ENCODE measurements at places on chromosomes 2 and 18.
A peak's percentile ranks its signal among the peaks of the same experiment; 100 is the strongest.

DNA sequence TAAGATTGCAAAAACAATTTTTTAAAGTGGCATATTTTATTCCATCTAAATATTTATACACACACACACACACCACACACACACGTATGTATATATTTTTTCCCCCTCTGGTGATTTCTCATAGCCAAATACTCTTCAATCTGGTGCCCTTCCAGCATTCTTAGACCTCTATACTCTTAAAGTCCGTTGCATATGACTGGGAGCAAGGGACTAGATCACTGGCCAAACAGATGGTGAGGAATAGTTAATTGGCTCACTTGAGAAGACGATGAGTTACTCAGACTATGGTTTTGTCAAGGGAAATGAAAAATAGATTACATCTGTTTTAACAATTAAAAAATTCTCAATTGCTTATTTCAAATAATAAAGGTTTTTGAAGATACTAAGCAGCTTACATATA is 512.5 kb upstream of the LRRTM4 start:
- DNase-seq: no peak

DNA sequence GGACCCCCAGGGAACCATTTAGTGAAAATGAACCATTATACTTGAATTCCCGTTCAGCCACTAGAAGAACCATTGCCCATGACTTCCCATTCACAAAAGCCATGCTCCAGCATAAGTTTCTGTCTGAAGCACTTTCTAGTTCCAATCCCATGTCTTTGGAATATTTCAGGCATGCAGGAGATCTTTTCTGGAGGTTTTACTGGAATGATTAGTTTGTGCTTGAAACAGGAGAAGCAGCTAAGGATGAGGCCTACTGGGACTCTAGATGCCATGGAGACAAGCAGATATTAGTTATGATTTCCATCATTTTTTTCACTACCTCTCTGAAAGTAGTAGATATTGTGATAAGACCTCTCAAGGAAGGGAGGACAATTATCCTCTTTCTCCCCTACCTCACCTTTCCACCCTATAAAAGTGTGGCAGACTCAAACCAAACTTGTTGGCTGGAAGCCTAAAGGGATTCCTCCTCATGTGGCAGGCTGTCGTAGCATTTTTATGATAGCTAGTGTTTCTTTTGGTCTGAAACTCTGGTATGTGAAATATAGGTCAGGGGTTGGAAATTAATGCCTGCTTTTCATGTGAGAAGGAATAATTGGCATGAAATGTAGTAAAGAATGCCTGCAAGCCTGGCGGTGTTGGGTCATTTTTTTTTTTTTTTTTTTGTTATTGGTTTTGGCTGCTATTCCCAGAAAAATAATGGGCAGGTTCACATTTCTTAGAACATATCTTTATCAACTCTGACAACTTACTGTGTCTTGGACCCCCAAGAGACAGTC is 29.3 kb upstream of the MMADHC start:
- DNase-seq: peak; percentile 92

- DNase-seq: peak; percentile 73
Observed at GRCh38 chr2:137838255-137839092, 125.8 kb upstream of the HNMT start.

GRCh38 chr18:65235966-65236624 is 514.7 kb upstream of the CDH7 start:
- peak; percentile 8 for DNase-seq

DNA sequence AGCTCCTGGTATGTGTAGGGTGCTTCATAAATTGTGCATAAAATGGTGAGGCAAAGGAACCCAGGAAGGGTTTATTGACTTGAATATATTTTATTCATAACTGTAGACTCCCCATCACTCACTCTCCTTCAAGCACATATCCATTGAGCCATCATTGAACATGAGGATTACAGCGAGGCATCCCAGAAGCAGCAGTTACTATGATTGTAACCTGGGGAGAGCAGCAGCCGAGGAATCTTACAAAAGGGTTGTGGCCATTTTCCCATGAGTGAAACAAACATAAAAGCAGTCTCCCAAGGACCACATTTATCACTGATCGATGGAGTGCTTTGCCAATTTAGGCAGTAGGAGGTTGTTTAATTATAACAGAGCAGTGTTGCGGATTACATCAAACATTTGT is 183.4 kb downstream of the NCK2 start:
- DNase-seq: no peak

DNA sequence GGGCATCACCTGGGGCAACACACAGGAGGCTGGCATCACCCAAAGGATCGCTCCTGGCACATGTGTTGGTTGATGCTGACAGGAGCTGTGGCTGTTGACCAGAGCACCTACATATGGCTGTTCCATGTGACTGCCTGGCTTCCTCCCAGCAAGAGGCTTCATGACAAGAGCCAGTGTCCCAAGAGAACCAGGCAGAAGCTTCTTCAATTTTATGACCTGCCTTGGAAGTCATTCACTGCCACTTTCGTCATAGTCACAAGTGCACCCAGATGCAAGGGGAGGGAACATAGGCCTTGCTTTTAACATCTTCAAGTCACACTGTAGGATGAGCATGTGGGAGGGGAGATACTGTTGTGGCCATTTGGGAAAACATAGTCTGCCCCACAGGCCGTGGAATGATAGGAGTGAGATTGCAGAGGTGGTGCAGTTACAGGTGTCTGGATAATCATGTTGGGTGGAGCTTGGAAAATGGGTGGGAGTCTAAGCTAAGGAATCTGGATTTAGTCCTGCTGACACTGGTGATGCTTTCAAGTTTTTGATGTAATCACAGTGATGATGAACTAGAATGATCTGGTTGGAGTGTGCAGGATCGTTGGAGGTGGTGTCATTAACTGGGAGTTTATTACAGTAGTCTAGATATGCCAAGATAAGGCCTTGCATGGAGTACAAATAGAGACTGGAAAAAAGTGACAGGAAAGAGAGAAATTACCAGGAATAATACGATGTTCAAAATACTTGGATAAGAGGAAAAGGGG is 107.0 kb downstream of the RAPGEF4 start:
- no peak for DNase-seq

- DNase-seq: no peak
Observed at GRCh38 chr2:147829106-147829505, 15.7 kb upstream of the ACVR2A start.

- DNase-seq: peak; percentile 43
Observed at GRCh38 chr2:24972315-24972961, 683 bp upstream of the DNAJC27 start.

DNA sequence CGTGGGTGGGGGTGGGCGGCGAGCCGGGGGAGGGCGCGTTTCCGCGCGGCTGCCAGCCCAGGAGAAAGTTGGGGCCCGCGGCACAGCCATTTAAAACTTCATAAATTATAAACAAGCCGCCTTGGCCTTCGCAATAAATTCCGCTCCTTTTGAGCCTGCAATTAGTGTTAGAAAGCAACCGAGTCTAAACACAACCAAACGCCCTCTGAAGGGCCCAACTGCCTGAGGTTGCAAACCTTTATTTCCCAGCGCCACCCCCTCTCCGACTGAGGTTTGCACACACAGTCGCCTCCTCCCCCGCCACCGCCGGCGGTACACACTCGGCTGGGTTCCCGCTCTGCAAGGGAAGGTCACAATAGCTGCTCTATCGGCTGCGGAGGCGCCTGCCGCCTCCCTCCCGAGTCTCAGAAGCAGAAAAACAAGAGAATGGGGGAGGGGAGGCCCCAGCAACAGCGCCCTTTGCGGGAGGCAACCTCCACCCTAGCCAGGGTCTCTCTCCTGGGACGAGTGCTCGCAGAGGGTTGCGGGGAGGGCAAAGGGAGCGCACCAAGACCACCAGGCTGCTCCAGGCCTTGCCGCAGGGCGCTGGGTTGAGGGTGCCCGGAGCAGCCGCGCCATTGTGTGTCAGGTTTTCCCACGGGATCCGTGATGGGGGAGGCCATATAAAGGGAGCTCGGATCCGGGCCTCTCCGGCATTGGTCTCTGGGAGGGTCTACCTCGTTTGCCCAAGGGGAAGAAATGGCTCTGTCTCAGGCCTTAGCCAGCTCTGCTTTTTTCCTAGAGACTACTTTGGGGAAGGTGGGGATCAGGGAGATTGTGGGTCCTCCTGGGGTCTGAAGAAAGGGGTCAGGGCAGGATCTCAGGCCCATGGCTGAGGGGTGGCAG is 13.4 kb upstream of the HOXD1 start:
- no peak for DNase-seq

- no peak for DNase-seq
Observed at GRCh38 chr2:136006658-136007057, 21.2 kb upstream of the DARS1 start.

DNA sequence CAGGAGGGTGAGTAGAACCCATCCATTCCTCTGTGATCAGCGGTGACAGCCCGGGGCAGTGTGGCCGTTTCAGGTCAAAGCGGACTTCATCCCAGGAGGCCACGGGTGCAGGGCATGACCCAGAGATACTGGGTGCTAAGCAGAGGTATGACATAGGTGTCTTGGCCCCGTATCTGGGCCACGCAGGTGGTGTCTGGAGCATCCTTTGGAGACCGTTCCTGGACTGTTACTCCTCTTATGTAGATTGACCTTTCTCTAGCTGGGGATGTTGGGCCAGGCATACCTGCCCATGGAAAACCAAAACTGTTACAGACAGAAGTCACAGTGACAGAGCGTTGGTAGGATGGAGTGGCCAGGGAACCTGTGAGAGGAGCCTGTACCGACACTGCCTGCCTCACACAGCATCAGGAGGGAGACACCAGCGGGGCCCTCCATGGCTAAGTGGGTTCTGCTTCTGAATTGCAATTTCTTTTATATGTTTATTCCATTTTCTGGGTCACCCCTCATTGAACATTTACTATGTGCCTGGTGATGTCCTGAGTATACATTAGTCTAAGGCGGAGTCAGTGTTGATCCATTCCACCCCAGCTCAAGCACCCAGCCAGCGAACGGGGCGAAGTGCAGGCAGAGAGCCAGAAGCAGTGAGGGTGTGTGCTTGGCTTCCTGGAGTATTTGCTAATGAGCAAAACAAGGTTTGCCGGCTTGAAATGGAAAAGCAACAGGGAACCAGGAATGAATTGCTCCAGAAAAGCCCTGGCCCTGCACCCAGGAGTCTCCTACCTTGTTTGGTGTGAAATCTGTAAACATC is 141.7 kb downstream of the SH3RF3 start:
- peak; percentile 92 for DNase-seq

GRCh38 chr18:755506-755905 is 43.1 kb upstream of the ENOSF1 start:
- DNase-seq: no peak

DNA sequence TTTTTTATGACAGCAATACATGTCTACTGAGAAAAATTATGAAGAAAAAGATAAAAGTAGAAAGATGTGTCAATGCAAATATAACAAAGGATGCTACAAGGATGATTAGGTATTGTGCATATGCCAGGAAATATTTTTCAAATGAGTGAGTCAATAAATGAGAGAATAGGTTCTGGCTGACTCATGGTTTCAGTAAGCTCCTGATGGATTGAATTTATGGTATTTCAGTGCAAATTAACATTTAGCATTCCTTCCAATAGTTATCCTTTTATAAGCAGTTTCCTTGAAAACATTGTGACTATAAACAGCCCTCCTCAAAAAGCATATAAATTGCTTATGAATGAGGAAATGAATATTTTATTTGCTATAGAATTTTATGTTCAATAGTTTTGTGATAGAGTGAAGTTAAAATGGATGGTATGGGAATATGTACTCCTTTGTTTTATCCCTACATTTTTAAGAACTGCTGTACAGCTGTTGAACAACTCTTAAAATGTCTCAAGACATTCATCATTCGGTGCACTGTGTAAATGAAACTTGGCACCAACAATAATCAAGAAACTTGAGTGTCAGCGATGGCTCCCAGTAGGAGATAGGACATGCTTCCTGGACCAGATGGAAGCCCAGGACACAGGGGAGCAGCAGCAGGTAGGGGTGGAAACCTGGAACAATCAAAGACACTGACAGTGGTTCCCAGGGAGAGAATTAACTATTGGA is 144.7 kb downstream of the PMAIP1 start:
- DNase-seq: no peak
